ENCODE measurements at places on chromosomes 7 and 10. TPM values are rescaled to one million over a fixed set of nuclear protein-coding genes. Genes with fewer than 3 reads are reported as not detected.

The FAM25C gene
- total RNA-seq = not detected

The MRC1 gene
- total RNA-seq = 67.8 TPM

The CYP26A1 gene
- 0.22 TPM for total RNA-seq

The MLXIPL gene
- 26.2 TPM for total RNA-seq

The SPDYE2 gene
- total RNA-seq = 0.50 TPM

The GPER1 gene
- 5.2 TPM for total RNA-seq

The INSIG1 gene
- 24.6 TPM for total RNA-seq

The ADRA2A gene
- 7.8 TPM for total RNA-seq

The USP6NL gene
- 17.7 TPM for total RNA-seq
